ENCODE measurements at places on chromosomes 7 and 10.

DNA sequence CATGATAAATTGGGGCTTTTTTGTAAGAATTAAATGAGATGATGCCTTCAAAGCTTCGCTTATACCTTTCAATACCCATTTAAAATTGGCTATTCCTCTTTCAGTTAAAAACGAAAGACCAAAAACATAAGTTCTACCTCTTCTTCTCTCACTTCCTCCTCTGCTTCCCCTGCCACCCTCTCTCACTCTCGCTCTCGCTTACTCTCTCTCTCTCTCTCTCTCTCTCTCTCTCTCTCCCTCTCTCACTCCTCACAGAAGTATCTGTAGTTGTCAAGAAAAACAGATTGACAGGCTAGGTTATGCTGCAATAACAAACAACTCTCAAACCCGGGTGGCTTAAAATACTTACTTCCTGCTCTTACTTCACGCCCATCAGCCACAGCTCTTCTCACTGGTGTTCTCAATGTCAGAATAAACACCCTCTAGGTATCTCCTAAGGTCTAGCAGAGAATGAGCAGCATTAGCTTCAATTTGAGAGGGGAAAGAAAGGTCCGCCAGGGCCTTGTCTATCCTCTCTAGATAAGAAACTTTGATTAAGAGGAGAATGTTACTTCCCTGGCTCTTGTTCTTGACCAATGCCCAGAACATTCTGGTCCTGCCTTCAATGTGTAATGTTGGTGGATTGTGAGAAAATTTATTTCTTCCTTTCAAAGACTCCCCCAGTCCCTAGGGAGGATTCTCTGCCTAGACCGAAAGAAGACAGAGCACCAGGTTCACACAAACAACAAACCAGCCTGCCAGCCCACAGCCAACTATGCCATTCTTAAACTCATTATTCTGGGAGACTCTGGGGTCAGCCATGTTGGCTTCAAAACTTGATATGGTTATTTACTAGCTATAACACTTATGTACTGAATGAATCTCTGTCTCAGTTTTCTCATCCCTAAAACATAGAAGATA lies 1028.7 kb downstream of the XPNPEP1 start:
- DNase-seq, result no peak

- DNase-seq, result no peak
Observed at GRCh38 chr7:27897001-27897400, 157.0 kb downstream of the TAX1BP1 start.

- DNase-seq, result no peak
Observed at GRCh38 chr10:126840576-126841135, 64.6 kb upstream of the DOCK1 start.

- no peak for DNase-seq
Observed at GRCh38 chr7:157425137-157425731, 88.4 kb downstream of the DNAJB6 start.

GRCh38 chr10:127123626-127124025 lies 72.8 kb downstream of the INSYN2A start:
- no peak for DNase-seq

DNA sequence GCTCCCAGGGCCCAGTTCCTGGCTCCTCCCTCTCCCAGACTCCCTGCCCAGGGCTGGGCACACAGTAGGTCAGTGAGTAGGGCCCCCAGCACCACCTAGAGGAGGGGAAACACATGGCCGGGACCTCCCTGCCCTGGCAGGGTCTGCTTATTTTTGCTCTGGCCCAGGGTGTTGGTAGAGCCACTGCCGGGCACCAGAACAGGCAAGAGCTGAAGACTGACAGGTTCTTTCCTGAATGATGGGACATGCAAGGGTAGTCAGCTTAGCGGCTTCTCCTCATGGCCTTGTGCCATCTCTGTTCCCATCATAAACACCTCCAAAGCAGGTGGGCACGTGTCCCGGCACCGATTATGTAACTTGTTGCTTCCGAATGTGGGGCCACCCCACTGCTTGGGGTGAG lies 86.5 kb downstream of the NEURL1 start:
- no peak for DNase-seq

- DNase-seq, result no peak
Observed at GRCh38 chr10:113080925-113081229, 130.8 kb downstream of the TCF7L2 start.

- DNase-seq, result no peak
Observed at GRCh38 chr10:93222876-93223275, 149.2 kb downstream of the CYP26A1 start.

DNA sequence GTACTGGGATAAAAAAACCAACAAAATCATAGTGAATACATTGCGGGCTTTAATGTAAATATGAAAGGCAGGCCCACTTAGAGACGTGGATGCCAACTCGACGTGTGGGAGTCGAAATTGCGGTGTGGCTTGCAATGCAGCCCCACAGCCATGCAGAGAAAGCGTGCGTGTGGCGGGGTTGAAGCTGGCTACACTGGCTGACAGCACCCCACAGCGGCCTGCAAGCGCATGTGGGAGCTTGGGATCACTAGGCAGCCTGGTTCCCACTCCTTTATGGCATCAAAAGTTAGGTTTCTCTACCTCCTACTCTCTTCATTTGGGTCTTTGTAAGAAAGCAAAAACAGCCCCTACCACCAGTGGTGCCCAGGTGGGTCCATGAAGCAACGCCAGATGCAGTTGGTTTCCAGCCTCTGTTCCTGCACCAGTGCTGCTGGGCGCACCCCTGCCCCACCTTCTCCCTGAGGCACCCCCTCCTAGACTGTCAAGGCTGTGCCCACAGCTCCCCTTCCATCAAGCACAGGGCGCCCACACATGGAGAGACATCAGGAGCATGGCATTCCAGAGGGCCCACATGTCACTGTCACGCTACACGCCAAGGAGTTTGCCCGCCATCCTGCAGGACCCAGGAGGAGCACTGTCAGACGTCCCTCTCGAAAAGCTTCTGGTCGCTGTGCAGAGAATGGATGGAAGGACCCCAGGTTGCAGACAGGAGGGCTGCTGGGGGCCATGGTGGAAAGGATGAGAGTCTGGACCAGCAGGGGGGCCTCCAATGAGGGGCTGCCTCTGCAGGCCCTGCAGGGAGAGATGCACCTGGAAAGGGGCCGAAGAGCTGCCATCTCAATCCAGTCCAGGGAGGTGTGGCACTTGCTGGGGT lies 142.9 kb downstream of the PAXIP1 start:
- no peak for DNase-seq

DNA sequence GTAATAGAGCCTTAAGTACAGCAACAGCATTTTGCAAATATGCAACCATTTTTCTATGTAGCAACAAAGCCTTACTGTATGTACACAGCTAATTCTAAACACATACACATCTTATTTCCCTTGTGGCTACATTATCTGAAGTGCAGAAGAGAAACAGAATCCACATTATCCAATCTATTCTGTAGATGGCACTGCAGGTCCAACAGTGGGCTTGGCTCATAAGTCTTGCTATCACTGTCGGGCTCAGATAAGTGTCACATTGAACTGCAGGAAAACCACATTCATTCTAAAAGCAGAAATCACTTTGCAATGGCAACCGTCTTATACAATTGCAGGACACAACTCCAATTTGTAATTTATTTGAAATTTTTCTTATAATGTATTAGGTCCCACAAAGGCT lies 109.8 kb upstream of the NOBOX start:
- DNase-seq, result no peak

- DNase-seq, result no peak
Observed at GRCh38 chr7:98232799-98233198, 19.2 kb downstream of the TECPR1 start.

DNA sequence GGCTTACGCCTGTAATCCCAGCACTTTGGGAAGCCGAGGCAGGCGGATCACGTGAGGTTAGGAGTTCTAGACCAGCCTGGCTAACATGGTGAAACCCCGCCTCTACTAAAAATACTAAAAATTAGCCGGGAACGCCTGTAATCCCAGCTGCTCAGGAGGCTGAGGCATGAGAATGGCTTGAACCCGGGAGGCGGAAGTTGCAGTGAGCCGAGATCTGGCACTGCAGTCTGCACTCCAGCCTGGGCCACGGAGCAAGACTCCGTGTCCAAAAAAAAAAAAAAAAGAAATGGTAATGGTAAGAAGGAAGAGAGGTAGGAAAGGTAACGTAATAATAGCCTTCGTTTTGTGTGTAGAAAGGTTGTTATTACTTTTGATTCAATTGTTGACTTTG lies 1.2 kb downstream of the HSPA14 start:
- DNase-seq, result peak; percentile 71

GRCh38 chr7:137480824-137481365 lies 137.4 kb upstream of the PTN start:
- DNase-seq, result no peak

GRCh38 chr7:47839381-47839780 lies 108.9 kb downstream of the PKD1L1 start:
- DNase-seq, result no peak

- DNase-seq, result no peak
Observed at GRCh38 chr7:133023370-133024071, 58.4 kb downstream of the CHCHD3 start.

- no peak for DNase-seq
Observed at GRCh38 chr10:123140983-123141390, 5.2 kb downstream of the HMX3 start.

DNA sequence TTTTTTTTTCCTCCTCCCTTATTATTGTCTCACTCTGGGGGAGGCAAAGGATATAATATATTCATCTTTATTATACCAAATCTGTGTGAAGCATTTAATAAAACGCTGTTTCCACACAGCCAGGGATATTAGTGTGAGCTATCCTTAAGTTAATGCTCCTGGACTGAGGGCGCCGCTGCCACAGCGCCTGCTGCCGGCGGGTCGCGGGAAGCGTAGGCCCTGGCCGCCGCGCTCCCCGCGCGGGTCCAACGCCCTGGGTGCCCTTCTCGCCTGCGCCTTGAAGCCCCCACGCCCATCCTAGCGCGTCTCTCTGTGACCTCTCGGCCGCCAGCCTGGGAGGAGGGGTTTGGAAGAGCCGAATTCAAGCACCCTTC lies 9.5 kb upstream of the LBX1 start:
- no peak for DNase-seq

- DNase-seq, result no peak
Observed at GRCh38 chr10:86439544-86439943, 72.9 kb upstream of the GRID1 start.

DNA sequence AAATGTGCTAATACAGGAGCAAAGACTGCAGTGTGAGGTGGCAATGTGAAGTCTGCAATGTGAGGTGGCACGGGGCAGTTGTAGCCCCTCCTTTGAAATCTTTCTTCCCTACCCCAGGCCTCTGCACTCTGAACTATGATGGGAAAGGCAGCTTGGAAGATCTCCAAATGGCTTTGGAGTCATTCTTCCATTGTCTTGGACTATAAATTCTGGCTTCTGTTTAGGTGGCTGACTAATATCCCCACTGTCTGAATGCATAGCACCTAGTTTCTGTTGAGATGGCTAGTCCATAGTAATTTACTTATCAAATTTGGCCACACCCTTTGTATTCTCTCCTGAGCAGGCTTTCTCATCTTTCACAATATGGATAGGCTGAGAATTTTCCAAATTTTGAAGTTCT lies 175.0 kb downstream of the CFTR start:
- DNase-seq, result no peak

Data from spleen (tissue), 13 donors.